ENCODE measurements at places on chromosomes 5 and 9.

DNA sequence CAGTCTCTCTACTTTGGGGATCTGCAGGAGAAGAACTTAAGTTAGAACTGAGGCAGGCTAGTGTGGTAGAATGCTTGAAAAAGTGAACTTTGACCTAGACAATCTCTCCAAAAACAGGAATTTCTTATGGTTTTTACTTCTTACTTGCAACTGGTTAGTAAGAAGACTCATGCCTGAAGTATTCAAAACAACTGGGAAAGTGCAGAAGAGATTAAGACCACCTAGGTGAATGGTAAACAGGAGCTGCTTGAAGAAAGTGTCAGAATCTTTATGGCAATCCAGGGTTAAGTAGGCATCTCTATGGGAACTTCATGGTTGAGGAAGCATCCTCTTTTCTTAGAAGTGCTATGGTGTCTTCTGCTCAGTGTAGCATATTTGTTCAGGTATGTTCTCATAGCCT, 428.6 kb upstream of the TLE4 start:
- DNase-seq: no peak

- no peak for DNase-seq
Observed at GRCh38 chr5:81971111-81971711, 612 bp upstream of the ATG10 start.

- DNase-seq: no peak
Observed at GRCh38 chr5:116521173-116521872, 53.3 kb downstream of the SEMA6A start.

- DNase-seq: no peak
Observed at GRCh38 chr5:64437496-64437895, 68.3 kb upstream of the RGS7BP start.

DNA sequence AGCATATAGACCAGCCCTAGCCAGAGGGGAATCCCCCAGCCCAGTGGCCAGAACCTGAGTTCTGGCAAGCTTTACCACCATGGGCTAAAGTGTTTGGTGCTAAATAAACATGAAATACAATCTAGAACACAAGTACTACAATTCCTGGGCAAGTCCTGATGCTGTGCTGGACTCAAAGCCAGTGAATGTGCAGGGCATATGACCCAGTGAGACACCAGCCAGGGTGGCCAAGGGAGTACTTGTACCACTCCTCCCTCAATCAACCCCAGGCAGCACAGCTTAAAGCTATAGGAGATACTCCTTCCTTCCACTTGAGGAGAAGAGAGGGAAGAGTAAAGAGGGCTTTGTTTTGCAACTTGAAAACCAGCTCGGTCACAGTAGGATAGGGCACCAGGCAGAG, 63.6 kb downstream of the SSBP2 start:
- DNase-seq: no peak

DNA sequence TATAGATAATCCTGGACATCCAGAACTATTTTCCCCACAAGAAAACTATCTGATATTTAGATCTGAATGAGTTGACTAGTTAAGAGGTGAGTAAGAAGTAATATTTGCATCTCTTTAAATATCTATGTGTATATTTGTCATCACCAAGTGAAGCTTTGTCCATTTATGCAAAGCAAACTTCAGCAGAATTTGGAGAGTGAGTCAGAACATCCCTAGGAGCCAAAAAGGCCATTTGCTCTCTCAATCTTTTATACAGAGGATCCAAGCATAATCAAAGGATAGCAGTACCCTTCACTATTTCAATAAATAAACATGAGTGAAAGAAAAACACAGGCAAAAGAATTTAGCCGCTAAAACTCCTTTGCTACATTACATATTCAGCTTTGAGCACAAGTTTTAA, 454.4 kb downstream of the NR2F1-AS1 start:
- no peak for DNase-seq

- DNase-seq: no peak
Observed at GRCh38 chr5:52339285-52339684, 448.4 kb upstream of the ITGA1 start.
